ENCODE measurements at places on chromosomes 12 and 14.

- DNase-seq = no peak
Observed at GRCh38 chr12:1445807-1446206, 148.6 kb downstream of the FBXL14 start.

- peak; percentile 82 for DNase-seq
Observed at GRCh38 chr14:24605435-24606190, 3.9 kb downstream of the GZMH start.

DNA sequence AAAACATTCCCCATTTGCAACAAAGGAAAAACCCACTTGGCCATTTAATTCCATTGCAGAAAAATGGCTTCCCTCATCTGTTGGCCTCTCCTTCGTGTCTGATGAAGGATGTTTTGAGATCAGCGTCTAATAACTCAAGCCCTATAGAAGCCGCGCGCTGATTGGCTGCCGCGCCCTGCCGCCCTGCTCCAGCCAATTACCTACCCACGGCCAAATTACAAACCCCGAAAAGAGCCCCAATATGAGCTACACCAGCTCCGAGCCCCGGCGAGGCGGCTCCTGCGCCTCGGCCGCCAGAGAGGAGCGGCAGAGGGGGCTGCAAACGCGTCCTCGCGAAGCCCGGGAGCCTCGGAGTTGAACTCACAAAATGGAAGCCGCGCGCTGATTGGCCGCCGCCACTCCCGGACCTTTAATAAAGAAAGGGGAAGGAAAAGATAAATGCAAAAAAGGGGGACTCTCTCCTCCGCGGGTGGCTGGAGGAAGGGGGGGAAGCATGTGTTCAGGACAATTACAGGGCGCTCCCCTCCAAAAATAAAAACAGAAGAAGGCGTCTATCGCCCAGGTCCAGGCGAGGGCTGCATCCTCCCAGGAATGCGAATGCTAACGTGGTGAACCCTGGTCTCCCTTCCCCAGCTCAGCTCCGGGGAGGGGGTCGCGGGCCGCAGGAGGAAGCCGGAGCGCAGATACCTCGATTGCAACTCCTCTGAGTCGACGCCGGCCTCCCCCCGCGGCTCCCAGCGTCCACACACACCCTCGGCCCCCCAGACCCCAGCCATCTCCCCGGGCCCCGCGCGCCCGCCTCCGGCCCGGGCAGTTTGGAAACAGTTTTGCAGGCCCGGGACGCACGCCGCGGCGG is 738 bp upstream of the SETD1B start:
- DNase-seq = peak; percentile 90

GRCh38 chr14:29370024-29370423 is 557.6 kb downstream of the PRKD1 start:
- DNase-seq = no peak

DNA sequence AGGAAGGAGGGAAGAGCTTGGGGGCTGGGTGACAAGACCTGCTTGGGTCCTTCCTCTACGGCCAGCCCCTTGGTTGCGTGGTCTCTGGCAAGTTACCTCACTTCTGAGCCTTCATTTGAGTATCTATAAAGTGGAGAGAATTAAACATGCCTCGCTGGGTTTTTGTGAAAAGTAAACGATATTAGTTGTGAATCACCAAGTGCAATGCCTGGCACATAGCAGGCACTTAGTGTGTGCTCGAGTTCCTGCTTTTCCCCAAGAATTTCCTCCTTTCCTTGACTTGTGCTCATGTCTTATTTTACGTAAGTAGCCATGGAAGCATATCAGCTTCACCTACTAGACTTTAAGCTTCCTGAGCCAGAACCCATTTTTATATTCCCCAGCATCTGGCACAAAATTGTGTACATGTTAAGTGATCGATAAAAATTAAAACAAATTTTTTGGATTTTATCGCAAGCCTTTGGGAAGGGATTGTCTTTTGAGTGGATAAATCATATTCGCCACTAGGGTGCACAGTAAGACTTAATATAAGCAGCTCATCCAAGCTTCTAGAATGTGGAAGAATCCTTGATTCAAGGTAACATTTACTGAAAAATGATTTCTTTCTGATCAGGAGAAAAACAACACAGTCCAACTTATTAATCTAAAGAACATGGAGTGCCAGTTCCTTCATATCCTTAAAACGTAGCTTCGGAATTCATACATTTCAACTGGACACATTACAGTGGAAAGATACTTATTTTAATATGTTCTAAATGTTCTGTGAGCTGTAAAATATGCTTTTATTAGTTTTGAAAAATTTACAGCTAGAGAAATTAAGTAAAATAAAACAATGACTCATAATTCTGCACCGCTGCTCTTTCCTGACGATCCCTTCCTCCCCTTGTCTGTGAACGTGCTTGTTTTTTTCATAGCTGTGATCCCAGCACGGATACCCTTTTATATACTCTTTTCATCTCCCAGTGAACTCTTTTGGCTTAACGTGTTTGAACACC is 62.0 kb downstream of the SLC25A47 start:
- DNase-seq = no peak

DNA sequence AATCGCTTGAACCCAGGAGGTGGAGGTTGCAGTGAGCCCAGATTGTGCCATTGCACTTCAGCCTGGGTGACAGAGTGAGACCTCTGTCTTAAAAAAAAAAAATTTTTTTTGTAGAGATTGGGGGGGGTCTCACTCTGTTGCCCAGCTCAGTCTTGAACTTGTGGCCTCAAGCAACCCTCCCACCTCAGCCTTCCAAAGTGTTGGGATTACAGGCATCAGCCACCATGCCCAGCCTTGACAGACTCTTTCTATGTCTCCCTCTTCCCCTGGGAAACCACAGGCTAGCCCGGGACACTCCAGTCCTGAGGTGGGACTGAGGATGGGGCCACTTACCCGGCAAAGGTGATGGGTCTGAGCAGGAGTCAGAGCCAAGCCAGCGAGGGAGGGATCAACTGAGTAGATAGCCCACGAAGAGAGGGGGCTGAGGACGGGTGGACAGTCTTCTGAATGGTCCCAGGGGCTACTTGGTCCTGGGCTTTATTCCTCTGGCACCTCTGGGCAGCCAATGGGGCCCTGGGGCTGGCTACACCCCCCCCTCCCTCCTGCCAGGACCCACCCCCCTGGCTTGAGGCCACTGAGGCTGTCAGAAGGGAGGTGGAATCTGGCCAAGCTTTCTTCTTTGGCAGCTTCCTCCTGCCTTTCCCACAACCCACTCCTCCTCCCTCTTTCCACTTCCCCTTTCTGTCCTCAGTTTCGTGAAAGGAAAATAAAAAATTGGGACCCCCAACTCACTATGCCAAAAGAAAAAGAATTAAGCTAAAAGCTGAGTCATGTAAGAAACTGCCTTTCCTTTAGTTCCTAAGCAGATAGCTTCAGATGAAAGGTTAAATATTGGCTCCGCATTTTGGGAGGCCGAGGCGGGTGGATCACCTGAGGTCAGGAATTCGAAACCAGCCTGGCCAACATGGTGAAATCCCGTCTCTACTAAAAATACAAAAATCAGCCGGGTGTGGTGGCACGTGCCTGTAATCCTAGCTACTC is at the start of gene SDS:
Gene SDS, minus strand, starts transcription at position 453 of the 981 bp plus-strand sequence. CDS start 4,179 bp downstream, outside the sequence.
- DNase-seq = no peak

DNA sequence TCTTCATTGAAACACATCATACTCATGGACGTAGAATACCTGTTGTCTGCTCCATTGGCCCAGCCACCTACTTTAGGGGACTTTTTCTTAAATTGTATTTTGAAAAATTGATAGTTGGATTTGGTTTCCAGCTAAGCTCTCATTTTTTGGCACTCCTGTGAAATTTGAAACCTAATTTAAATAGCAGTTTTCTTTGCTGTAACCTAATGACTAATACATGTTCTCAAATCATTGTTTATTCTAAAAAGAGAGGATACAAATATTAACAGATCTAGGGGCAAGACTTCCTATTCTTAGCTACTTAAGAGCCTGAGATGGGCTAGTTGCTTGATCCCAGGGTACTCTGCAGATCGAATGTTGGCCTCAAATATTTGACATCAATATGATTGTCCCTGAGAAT is 78.9 kb downstream of the PLEKHA5 start:
- no peak for DNase-seq

GRCh38 chr14:81519200-81520011 is 14.2 kb downstream of the SEL1L start:
- no peak for DNase-seq

DNA sequence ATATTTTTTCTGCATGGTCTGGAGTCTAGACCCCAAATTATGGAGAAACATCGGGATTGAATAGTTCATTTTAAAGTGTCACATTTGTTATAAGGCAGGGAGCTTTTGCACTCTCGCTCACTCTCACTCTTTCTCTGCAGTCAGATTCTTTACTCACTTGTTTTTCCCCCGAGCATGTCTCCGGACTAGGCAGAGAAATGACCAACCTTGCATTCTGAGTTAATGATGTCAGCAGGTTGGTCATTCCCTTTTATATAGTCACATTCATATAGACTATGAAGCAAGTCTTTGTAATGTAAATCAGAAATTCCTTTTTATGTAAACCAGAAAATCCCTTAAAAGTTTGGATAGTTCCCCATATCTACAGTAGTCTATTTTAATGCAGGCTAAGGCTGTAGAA is 4.1 kb downstream of the C12orf75 start:
- DNase-seq = no peak

DNA sequence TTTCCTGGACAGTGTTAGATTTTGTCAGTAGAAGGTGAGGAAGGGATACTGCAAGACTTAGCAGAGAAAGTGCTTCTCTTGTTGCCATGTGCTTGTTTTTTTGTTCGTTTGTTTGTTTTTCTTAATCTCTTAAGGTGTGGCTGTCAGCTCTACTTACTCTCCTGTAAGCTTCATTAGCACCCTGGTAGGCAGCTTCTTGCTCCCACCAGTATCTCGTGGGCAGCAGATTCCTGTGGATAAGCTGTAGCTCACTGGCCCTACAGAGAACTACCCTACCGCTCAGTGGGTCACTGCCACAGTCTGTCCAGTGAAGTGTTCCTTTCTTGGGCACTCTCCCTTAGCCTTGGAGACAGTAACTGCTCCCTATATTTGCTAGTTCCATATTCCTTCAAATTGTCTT is 30.1 kb downstream of the VRK1 start:
- DNase-seq = no peak

GRCh38 chr12:123233505-123234308 is 471 bp downstream of the MTRFR start:
- DNase-seq = no peak

All from stimulated activated CD4-positive, alpha-beta T cell treated with anti-CD3 and anti-CD28 coated beads, Interleukin-15, amount 100 ng/mL, for 24 hours (primary cell).